ENCODE measurements at places on chromosomes 1 and 21.

- DNase-seq, result no peak
Measured at GRCh38 chr1:7448986-7449385, 322.1 kb upstream of the VAMP3 start.

DNA sequence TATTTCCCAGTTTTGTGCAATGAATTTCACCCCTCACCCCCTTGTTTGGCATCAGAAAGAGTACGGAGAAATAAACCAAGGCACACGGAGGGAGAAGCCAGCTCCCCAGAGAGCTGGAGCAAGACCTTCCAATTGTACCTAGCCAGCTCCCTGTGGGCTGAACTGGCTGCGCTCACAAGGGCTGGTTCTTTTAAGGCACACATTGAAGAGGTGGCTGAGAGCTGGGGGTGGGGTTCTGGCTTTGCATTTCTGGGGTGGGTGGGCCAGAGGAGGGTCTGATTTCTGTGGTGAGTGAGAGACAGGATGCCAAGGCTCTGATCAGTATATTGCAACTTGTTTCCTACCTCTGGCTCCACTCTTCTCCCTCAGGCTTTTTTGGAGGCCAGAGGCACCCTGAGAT is 39.5 kb upstream of the NFASC start:
- DNase-seq, result no peak

GRCh38 chr1:25821112-25821476 is 1.3 kb downstream of the MTFR1L start:
- DNase-seq, result no peak

GRCh38 chr1:78516716-78517115 is 25.9 kb downstream of the PTGFR start:
- no peak for DNase-seq

DNA sequence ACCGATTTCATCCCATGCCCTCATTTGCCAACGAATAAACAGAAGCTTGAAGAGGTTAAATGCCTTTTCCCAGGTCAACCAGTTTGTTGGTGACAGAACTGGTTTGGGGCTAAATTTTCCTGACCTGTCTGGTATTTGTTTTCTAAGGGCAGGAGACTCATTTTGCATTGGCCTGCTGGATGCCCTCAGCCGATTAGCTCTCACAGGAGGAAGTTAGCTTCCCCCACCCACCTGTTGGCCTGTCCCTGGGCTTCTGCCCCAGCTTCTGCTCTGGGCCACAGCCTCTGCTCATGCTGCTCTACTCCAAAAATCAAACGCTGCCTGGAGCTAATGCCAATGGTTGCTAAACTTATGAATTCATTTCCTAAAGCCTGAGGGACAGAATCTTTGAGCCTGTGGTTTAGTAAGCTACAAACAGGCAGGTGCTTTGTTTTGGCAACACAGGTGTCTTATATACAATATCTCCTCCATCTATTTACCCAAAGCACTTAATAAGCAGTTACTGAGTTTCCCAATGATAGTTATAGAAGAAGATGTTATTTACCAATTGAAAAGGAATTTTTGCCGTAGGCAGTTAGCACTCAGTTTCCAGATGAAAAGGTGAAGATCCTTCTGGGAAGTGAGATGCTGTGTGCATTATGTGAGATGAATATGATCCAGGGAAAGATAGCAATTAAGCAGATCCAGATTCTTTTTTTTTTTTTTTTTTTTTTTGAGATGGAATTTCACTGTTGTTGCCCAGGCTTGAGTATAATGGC is 82.3 kb downstream of the TM2D1 start:
- DNase-seq, result no peak

DNA sequence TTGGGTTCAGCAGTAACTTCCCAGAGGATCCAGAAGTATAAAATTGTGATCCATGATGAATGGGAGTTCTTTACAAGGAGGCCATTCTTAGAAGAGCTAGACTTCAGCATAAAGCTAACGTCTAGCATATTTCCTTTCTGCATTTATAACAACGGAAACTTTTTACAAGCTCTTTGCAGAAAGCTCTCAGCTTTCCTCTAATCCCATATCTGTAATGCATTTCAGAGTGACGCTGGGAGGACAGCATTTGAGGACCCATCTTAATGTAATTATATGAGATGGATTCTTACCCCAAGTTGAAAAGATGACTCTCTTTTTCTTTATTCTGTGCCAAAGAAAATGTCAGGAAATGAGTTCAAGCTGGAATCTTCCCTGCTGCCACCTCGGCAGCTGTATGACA is 132.0 kb upstream of the CACHD1 start:
- no peak for DNase-seq

DNA sequence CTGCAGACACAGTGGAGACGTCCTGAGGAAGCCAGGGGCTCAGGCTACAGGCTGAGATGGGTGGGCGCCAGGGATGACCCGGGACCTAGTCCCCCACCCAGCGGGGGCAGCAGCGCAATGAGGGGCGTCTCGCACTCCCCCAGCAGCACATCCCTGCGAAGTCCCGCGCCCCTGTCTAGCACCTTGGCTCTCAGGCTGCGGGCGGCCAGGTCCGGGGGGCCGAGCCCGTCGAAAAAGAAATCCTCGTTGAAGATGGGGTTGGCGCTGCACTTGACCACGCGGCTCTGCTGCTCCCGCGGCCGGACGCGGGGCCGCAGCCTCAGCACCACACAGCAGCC is 1.8 kb downstream of the C2CD4D start:
- DNase-seq, result no peak

- DNase-seq, result no peak
Measured at GRCh38 chr1:8905582-8906191, 27.2 kb upstream of the ENO1 start.

GRCh38 chr1:56135069-56135863 is 444.1 kb downstream of the PLPP3 start:
- DNase-seq, result no peak

- DNase-seq, result no peak
Measured at GRCh38 chr1:121408354-121408753, 223.6 kb downstream of the SRGAP2C start.

DNA sequence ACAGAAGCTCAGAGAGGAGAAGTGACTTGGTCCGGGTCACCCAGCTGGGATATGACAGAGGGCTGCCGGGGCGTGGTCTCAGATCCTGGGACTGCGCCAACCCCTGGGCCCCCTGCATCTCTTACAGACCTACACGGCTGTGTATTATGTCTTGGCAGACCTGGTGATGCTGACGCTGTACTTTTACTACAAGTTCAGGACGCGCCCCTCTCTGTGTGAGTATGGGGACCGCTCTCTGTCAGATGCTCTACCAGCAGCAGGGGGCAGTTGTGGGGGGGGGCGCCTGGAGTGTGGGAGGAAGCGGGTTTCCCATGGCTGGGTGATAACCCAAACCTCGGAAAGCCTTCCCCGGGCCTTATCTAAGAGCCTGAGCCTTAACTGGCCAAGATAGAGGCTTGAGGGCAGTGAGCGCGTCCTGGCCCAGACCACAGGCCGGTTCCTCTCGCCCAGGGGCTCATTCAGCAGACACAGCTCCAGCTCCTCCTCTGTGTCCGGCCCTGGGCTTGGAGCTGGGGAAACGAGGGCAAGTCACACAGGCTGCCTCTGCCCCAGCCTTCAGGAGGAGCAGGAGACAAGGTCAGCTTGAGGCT is 13.3 kb downstream of the SLC66A1 start:
- no peak for DNase-seq

GRCh38 chr1:82299656-82300055 is 498.9 kb downstream of the ADGRL2 start:
- no peak for DNase-seq

GRCh38 chr1:64194168-64195080 is 9.0 kb upstream of the UBE2U start:
- no peak for DNase-seq

DNA sequence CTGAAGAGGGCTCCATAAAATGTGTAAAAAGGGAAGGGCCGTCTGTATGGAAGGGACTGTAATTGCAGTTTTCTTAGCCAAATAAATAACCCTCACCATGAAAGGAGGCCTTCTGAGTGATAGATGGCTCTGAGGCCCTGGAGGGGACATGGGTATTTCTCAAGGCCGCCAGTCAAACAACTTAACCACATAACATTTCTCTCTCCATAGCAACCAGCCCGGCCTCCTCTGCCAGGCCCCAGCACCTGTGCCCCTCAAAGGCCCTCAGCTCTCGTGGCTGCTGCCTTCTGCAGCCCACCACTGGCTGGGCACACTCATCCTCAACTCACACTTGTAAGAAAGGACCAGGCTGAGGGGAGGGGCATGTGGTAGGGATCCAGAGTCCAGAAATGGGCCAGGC is 57.0 kb upstream of the GJB5 start:
- DNase-seq, result no peak

- DNase-seq, result no peak
Measured at GRCh38 chr1:192011525-192011924, 146.7 kb upstream of the RGS18 start.

DNA sequence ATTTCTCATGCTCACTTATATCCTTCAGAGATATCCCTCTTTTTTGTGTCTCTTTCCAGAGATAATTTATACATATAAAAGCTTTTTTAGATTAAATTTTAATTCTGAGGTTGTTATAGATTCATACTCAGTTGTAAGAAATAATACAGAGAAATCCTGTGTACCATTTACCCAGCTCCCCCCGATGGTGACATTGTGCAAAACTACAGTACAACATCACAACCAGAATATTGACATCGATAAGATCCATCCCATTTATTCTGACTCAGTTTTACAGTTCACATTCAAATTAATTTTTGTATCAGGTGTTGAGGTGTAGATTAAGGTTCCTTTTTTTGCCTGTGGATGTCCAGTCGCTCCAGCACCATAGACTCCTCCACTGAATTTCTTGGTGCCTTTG is 14.3 kb downstream of the DMRTB1 start:
- no peak for DNase-seq

- DNase-seq, result no peak
Measured at GRCh38 chr1:80799457-80799856, 1001.3 kb upstream of the ADGRL2 start.

DNA sequence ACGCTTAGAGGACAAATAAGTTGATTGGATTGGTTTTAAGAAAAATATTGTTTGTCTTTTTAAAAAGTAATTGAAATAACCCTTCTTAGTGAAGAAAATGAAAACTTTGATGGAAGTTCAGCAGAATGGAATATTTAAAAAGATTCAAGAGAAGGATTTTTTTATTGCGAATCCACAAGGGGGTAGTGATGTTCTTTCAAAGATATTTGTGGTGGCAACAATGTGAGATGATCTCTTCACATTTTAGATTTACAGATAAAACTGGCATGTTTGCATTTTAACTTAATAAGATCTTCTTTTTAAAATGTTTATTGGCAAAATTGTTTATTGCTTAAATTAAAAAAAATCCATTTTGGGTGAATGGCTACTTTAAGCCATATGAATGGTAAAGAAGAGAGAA is 8.9 kb downstream of the CAMTA1 start:
- DNase-seq, result peak; percentile 8

GRCh38 chr1:58397187-58397820 is 149.2 kb downstream of the OMA1 start:
- DNase-seq, result no peak

DNA sequence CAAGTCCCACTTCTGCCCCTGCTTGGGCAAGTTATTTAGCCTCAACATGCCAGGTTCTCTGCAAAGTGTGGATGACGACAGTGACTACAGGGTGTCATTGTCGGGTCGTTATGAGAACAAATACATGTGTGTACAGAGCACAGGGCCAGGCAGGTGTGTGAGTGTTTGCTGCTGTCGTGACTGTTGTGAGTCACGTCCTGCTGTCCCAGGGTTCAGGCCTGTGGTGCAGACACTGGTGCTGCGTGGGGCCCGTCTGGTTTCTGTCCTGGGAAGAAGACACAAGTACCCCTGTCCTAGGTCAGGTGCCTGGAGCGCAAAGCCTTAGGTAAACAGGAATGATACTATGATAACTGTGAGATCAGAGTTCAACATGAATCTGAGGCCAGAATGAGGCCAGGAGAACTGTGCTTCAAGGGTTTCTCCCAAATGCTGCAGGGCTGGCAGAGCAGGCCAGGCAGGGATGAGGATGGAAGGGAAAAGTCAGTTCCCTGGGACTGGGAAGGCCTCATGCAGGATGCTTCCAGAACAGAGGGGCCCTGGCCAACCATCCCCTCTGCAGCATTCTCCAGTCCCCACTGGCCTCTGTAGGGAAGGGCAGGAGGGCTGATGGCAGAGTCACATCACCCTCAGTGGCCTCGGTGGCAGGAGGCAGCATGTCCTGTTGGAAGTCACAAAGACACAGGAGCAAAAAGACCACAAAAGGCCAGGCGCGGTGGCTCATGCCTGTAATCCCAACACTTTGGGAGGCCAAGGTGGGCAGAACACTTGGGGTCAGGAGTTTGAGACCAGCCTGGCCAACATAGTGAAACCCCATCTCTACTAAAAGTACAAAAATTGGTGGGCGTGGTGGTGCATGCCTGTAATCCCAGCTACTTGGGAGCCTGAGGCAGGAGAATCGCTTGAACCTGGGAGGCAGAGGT is 15.7 kb downstream of the GPR157 start:
- DNase-seq, result no peak

- no peak for DNase-seq
Measured at GRCh38 chr1:208205216-208206013, 38.8 kb downstream of the PLXNA2 start.

GRCh38 chr1:180909462-180909976 is 3.2 kb upstream of the KIAA1614 start:
- DNase-seq, result no peak

GRCh38 chr1:8274352-8274751 is 43.6 kb upstream of the SLC45A1 start:
- DNase-seq, result no peak

- no peak for DNase-seq
Measured at GRCh38 chr21:44418108-44418875, 37.0 kb upstream of the LRRC3 start.

All from activated CD4-positive, alpha-beta T cell treated with anti-CD3 and anti-CD28 coated beads, Interleukin-2, Interleukin-4, amounts not matched to agents 100 ng/mL and 50 ng/mL, durations not matched to agents 16 hours and 8 hours (primary cell).